ENCODE measurements at places on chromosomes 1 and 21. TPM values are rescaled to one million over a fixed set of nuclear protein-coding genes. Genes with fewer than 3 reads are reported as not detected.

Gene NRIP1
- total RNA-seq = 63.4 TPM

Gene GREM2
- total RNA-seq = not detected

Gene FCRLA
- not detected for total RNA-seq

Gene OR14K1
- total RNA-seq = 0.11 TPM

Gene LRRC7
- 0.09 TPM for total RNA-seq

Gene ZFP69B
- 1.2 TPM for total RNA-seq

Gene LIPI
- total RNA-seq = not detected

Gene REN
- total RNA-seq = 0.11 TPM

Gene SELENON
- 27.6 TPM for total RNA-seq

Gene PRR9
- not detected for total RNA-seq
